Activated naive CD4-positive, alpha-beta T cell treated with anti-CD3 and anti-CD28 coated beads for 36 hours (primary cell): ENCODE measurements at places on chromosomes 16 and 17.

- no peak overlapping the region for H3K4me3 ChIP-seq
- H3K27me3 ChIP-seq = no peaks in the 10 kb centered on the region
- H3K36me3 ChIP-seq = no peaks in the 10 kb centered on the region
- no peaks in the 10 kb centered on the region for H3K4me1 ChIP-seq
- no peak for DNase-seq
These were observed 24.0 kb downstream of the MXRA7 start for GRCh38 chr17:76686538-76687297.

GRCh38 chr17:81994593-81995462, 17.4 kb downstream of the ASPSCR1 start:
- H3K36me3 ChIP-seq = no peaks in the 10 kb centered on the region
- no peak for DNase-seq
- H3K4me3 ChIP-seq = no peak overlapping the region
- no peak overlapping the region for H3K27ac ChIP-seq
- H3K4me1 ChIP-seq = peaks cover 4% of the 10 kb centered on the region

DNA sequence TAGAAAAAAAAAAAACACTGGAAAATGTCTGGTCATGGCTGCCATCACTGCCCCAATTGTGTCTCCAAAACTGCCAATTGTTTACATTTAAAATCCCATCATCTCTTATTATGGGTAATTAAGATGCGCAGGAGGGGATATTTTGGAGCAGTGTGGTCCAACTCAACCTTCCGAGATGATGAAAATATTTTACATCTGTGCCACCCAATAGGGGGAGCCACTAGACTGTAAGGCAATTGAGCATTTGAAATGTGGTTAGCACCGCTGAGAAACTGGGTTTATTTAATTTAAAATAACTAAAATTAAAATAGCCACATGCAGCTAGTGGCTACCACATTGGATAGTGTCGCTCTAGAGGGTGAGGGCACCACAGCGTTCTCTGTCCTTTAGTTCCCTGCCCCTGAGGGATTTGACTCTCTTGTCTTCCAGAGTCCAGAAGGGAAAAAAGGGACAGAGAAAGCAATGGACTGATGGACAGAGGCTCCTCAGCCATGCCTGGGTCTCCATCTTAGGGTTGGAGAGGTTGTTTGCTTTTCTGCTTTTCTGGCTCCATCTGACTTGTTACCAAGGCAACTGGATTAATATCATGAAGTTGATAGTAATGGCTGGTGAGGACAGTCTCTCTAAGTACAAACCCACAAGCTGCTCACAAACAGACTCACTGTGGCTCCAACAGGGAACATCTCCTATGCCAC, 3.5 kb downstream of the MPO start:
- no peaks in the 10 kb centered on the region for H3K36me3 ChIP-seq
- H3K27ac ChIP-seq = no peak overlapping the region
- peak; percentile 35 for DNase-seq
- peaks cover 22% of the 10 kb centered on the region for H3K27me3 ChIP-seq
- H3K4me3 ChIP-seq = no peak overlapping the region

GRCh38 chr17:74645010-74645409, 21.5 kb upstream of the CD300E start:
- H3K27me3 ChIP-seq = peaks cover 12% of the 10 kb centered on the region
- no peak overlapping the region for H3K27ac ChIP-seq
- H3K36me3 ChIP-seq = no peaks in the 10 kb centered on the region
- no peak for DNase-seq

GRCh38 chr17:57927048-57927723, 28.0 kb downstream of the CUEDC1 start:
- H3K36me3 ChIP-seq = no peaks in the 10 kb centered on the region
- H3K4me3 ChIP-seq = no peak overlapping the region
- no peak for DNase-seq
- H3K27ac ChIP-seq = no peak overlapping the region

DNA sequence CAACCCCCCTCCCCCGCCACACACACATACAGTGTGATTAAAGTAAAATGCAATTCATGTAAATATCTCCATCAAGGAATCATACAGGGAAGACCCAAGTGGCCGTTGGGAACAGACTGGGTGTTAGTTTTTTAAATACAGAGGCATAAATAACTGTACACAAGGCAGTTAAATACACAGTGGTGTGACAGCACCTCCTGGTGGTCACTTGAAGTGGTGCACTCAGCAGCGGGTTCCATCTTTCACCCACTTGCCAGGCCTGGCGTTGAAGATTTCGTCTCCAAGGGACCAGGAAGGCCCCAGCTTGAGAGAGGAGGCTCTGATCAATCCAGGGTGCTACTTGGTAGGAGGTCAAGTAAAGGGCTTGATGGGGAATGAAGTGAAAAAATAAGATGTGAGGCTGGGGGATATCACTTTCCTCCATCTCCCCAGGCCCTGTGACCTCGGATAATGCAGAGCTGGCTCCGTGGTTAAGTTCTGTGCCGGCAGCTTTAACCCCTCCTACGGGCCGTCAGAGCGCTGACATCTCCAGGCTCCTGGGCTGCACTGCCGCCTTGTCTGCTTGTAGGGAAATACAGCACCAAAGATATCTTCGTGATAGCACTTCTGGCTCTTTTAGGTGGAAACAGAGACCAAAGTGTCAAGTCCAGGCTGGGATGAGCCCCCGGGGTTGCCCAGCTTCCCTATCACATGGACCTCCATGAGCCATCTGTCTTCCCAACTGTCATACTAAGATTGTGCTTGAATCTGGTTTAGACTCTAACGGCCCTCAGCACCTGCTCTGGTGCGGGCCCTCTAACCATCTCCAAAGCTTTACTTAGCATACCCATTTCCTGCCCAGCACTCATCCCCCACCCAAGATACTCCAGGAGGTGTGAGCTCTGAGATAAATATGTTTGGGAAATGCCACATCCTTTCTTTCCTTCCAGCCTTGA, 20.7 kb downstream of the LGALS9 start:
- H3K4me1 ChIP-seq = peaks cover 6% of the 10 kb centered on the region
- no peak overlapping the region for H3K27ac ChIP-seq
- peak; percentile 86 for DNase-seq
- peaks cover 1% of the 10 kb centered on the region for H3K36me3 ChIP-seq

- no peak overlapping the region for H3K4me3 ChIP-seq
- no peak overlapping the region for H3K27ac ChIP-seq
- H3K27me3 ChIP-seq = no peaks in the 10 kb centered on the region
- no peak for DNase-seq
- no peaks in the 10 kb centered on the region for H3K4me1 ChIP-seq
- no peaks in the 10 kb centered on the region for H3K36me3 ChIP-seq
These were observed 55.5 kb downstream of the ZNF423 start for GRCh38 chr16:49800441-49800840.

DNA sequence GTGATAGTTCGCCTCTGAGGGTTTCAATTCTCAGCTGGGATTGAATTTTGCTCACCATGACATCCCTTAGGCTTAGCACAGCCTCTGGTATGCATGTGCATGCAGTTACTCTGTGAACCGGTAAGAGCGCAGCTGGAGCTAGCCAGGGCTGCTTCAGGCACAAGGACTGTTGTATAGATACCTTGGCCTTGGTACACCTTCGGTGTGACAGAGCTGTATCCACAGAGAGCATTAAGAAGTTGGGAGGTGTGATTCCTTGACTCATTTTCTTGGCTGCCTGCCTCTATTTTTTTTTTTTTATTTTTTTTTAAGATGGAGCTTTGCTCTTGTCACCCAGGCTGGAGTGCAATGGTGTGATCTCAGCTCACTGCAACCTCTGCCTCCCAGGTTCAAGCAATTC, 2.2 kb upstream of the NUTF2 start:
- H3K36me3 ChIP-seq = peaks cover 6% of the 10 kb centered on the region
- peak overlapping the region; percentile 89 for H3K4me3 ChIP-seq
- H3K27me3 ChIP-seq = no peaks in the 10 kb centered on the region
- DNase-seq = no peak

DNA sequence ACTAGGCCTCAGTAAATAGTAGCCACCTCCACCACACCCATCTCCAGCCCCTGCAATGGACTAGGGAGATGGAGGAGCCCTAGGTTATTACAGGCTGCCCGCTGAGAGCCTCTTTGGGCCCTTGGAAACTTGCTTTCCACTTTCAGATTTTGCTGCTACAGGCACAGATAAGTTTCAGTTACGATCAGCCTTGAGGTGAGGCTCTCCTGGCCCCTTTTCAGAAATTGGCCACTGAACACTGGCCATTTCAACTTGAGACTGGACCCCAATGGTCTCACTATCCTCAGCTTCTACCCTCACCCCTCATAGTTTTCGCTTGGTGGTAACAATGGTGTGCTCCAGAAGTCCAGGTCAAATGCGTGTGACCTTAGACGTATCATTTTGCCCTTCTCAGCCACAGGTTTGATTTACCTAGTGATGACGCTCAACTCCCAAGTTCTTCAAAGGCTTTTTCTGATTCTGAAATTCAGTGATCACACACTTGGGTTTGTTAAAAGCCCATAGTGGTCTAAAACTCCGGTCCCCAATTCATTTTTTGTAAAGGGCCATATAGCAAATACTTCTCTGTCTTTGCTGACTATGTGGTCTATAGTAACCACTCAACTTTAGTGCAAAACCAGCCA, 1.0 kb downstream of the PMM2 start:
- H3K4me3 ChIP-seq = peak overlapping the region; percentile 95
- peak overlapping the region; percentile 91 for H3K27ac ChIP-seq
- peaks cover 36% of the 10 kb centered on the region for H3K36me3 ChIP-seq
- no peak for DNase-seq
- peaks cover 47% of the 10 kb centered on the region for H3K4me1 ChIP-seq

GRCh38 chr16:5451641-5452040, 354.0 kb upstream of the EEF2KMT start:
- no peak for DNase-seq
- H3K27ac ChIP-seq = no peak overlapping the region
- H3K4me3 ChIP-seq = no peak overlapping the region
- H3K36me3 ChIP-seq = no peaks in the 10 kb centered on the region
- H3K27me3 ChIP-seq = peaks cover 9% of the 10 kb centered on the region

DNA sequence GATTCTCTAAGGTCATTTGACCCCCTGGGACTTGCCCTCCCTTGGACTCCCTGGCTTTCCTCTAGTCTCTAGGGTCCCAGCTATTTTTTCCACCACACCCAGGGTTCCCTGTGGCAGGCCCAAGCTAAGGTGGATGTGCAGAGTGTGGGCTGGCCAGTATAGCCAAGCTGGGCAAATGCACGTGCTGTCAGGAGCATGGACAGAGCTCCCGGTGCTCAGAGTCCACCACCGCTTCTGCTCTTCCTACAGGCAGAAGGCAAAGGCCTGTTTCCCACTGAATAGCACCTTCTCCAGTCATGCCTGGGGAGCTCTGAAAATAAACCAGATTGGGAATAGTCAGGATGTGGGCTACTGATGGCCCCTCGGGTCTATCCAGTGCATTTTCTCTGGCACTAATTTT, 53.3 kb downstream of the GNAO1 start:
- no peak overlapping the region for H3K27ac ChIP-seq
- H3K4me1 ChIP-seq = no peaks in the 10 kb centered on the region
- no peak for DNase-seq
- H3K27me3 ChIP-seq = no peaks in the 10 kb centered on the region

DNA sequence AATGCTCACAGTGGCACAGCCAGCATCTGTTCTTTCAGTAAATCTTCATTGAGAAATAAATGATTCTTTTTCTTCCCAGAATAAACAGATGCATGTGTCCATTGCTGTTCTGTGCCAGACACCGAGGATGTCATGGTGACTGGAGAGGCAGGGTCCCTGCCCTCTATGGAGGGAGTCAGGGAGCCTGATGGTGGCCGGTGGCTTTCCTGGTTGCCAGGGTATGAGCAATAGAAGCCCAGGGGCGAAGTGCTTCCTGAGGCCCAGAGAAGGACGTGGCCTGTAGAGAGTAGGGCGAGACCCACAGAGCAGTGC, 29.9 kb upstream of the NUDT16L1 start:
- no peaks in the 10 kb centered on the region for H3K27me3 ChIP-seq
- peaks cover 15% of the 10 kb centered on the region for H3K36me3 ChIP-seq
- peaks cover 69% of the 10 kb centered on the region for H3K4me1 ChIP-seq
- no peak for DNase-seq

DNA sequence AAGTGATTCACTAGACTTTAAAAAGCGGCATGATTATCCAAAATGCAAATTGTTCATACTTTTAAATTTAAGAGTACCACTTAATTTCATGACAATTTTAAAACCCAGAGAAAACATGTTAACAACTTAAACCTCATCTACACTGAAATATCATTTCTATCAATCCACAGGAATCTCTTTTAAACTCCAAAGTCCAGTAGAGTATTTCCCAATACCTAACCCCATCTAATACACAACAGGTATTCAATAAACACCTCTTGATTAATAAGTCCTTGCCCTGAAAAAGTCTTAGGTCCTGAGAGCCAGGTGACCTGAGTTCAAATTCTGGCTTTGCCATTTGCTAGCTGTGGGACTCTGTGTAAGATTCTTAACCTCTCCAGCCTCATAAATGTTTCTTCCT, 14.7 kb downstream of the CEP20 start:
- DNase-seq = no peak
- no peak overlapping the region for H3K27ac ChIP-seq
- peaks cover 3% of the 10 kb centered on the region for H3K4me1 ChIP-seq
- H3K4me3 ChIP-seq = no peak overlapping the region
- H3K27me3 ChIP-seq = no peaks in the 10 kb centered on the region
- H3K36me3 ChIP-seq = peaks cover 11% of the 10 kb centered on the region

DNA sequence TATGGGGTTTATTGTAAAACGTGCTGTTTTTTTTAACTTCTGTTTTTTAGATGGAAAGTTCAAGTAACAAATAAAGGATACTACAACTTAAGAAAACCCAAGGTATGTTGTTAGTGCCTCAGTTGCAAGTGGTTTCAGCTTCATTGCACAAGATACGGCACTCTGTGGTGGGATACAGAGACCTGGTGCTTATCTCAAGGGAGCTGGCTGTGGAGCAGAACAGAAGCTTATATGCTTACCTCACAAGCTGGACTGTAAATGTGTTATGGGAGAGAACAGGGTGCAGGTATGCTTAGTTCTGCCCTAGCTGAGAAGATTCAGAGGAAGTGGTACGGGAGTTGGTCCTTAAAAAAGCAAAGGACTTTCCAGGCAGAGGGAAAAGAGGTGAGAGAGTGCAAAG, 15.2 kb downstream of the DGKE start:
- no peaks in the 10 kb centered on the region for H3K4me1 ChIP-seq
- H3K4me3 ChIP-seq = no peak overlapping the region
- DNase-seq = no peak

GRCh38 chr17:29141514-29141876, 38.7 kb downstream of the MYO18A start:
- peak; percentile 33 for DNase-seq
- peaks cover 66% of the 10 kb centered on the region for H3K4me1 ChIP-seq
- no peaks in the 10 kb centered on the region for H3K27me3 ChIP-seq
- H3K4me3 ChIP-seq = peak overlapping the region; percentile 83
- H3K36me3 ChIP-seq = no peaks in the 10 kb centered on the region
- peak overlapping the region; percentile 93 for H3K27ac ChIP-seq

- H3K4me3 ChIP-seq = no peak overlapping the region
- H3K27ac ChIP-seq = no peak overlapping the region
These were observed 59.3 kb downstream of the PECAM1 start for GRCh38 chr17:64331366-64331765.

DNA sequence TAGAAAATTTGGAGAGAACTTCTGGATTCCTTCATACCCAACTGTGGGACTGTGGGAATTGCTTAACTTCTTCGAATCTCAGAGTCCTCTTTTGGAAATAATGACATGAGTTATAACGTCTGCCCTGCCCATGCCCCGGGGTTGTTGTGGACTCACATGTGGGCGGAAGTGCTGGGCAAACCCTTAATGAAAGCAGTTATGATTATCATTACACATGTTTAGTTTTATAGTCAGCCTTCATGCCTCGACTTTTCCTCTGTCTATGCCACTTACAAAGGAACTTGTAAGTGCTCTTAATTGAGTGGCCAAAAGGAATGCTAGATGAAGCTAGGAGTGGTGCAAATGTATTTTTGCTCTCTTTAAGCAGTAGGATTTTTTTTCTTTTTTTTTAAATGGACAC, 3.9 kb downstream of the KRT27 start:
- H3K4me1 ChIP-seq = peaks cover 3% of the 10 kb centered on the region
- H3K4me3 ChIP-seq = no peak overlapping the region
- no peak for DNase-seq
- peaks cover 43% of the 10 kb centered on the region for H3K27me3 ChIP-seq
